ENCODE measurements at places on chromosomes 4 and X.

DNA sequence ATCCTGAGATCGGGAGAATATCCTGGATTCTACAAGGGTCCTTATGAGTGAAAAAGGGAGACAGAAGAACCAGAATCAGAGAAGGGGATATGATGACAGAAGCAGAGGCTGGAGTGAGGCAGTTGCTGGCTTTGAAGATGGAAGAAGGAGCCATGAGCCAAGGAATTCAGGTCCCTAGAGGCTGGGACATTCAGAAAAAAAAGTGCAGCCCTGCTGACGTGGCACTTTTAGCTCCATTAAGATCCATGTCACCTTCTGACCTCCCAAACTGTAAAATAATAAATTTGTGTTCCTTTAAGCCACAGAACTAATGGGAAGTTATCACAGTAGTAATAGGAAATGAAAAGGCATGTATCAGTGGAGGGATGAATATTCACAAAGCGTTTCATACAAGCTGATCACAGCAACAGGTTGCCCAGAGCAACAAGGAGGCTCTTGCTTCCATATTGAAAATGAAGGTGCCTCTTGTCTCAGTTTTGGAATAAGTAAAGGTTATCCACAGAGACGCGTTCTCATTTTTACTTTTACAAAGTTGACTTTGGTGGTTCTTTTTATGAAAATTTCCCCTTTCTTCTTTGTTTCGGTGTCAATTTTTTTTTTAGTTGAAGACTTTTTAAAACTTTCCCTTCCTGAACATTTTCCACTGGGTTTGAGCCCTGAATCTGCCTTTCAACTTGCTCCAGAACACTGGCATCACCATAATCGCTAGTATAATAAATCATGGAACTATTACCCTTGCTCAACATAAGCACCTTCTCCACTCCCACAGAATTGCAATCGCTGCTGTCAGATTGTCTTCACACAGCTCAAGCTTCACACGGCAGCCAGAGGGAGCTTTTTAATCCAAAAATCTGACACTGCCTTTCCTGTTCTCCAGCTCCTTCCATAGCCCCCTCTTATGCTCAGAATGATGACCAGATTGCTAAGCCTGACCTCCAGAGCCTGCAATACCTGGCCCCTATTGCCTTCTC lies 127.6 kb upstream of the RBPJ start:
- no peak for DNase-seq

DNA sequence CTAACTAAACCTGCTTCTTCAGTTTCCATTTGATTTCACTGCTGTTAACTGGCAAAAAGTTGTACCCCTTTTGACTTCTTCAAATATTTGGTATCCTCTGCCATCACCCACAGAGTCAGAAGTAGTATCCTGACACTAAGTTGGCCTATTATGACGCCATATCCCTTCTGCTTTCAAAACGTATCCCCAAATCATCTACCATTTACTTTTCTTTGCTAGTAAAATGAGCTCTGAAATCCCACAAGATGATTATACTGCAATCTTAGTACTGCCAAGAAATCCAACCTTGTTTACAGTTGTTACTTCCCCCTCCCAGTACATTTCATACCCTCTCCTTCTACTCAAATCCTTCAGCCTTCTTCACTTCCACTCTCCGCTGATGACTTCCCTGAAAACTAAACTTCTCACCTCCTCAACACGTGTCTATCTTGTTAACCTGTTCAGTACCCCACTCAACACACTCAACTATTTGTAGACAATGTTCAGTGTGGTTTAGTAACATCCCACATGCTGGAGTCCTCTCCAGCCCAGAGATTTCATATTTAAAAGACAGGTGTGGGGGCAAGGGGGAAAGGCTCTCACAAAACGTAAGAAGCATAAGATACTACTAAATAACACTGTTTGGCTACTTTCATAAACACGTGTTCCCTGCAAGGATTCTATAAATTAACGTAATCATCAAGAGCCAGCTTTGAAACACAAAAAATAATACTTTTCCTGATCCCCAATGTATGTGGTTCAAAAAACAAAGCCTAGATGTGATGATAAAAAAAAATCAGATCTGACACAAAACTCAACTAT lies 1.3 kb downstream of the NAF1 start:
- DNase-seq, result peak; percentile 34

DNA sequence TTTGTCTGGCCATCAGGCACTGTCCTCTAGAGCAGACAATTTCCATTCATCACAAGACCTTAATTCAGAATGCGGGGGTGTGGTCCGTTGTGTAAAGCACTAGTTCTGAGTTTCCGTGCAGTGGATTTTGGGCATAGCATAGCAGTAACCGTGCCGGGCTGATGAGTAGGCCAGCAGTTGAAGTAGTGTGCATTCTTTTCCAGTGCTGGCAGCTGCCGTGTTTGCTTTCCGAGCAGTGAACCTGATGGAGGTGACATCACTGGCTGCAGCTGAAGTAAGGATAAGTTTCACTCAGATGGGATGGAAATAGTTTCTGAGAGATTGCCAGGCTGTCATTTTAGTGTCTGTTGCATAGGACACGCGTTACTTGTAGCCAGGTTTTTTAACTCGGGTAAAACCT lies 107.0 kb upstream of the STIM2 start:
- DNase-seq, result no peak

GRCh38 chr4:151613290-151613689 lies 147.5 kb downstream of the GATB start:
- DNase-seq, result no peak

- no peak for DNase-seq
Observed at GRCh38 chrX:74449937-74450330, 28.6 kb downstream of the SLC16A2 start.

DNA sequence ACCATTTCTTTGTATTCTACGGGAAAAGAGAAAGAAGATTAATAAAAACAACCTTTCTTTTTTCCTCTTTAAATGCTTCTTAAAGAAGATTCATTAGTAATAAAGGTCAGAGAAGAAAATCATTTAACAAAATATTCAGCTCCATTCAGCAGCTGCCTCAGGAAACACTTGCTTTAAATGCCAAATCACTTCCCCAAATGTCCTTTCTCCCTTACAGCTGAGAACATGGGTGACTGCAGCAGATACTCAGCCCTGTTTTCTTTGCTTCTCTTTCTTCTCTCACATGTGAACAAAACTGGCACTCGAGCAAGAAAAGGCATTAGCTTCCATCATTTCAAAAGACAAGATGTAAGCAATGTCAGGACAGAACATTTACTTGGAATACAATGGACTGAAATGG lies 120.2 kb downstream of the INPP4B start:
- DNase-seq, result peak; percentile 27

DNA sequence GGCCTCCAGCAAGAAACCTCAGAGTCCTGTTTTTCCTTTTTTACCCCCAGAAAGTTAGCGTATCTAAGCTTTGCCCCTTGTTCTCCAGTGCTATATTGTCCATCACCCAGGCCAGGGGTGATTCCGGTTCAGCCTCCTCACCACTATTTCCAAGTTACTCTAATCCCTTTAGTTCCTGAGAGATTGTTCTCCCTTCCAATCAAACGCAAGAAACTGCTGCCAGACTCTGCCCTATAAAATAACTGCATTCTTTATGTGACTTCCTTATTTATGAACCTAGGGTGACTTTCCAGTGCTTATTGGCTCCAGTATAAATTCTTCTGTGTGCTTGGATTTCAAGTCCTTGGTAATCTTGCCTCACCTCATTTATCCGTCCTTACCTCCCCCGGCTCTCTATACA lies 65.7 kb downstream of the CLCN5 start:
- peak; percentile 1 for DNase-seq

GRCh38 chrX:48025561-48025960 lies 18.8 kb downstream of the SPACA5 start:
- peak; percentile 59 for DNase-seq

DNA sequence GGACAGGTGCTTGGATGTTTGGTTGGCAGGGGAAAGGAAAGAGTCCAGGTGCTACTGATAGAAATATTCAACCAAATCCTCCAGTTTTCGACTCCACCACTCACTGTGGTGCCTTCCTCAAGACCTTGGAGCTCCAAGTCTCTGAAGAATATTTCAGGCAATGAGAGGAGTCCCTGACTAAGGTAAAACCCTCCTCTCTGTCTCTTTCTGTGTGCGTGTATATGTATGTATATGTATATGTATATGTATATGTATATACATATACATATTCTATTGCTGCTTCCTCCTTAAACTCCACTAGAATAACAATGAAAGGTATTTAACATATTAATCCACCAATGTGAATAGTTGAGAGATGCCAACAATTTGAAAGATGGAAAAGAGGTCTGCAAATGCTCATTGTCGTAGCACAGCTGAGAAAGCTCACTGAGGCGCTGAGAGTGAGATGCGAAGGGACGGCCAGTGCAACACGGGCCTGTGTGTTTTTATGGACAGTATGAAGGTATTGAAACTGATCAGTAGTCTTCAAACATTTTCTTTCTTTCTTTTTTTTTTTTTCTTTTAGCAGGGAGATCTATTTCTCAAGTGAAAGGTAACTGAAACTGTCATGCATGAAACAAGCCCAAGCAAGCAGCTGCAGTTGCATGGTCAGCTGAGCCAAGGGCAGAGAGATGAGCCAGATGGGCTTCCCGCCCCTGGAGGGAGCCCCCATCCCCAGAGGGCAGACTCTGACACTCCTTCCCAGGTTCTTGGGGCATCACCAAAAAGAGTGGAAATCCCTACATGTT lies 41.1 kb upstream of the HS3ST1 start:
- DNase-seq, result no peak

DNA sequence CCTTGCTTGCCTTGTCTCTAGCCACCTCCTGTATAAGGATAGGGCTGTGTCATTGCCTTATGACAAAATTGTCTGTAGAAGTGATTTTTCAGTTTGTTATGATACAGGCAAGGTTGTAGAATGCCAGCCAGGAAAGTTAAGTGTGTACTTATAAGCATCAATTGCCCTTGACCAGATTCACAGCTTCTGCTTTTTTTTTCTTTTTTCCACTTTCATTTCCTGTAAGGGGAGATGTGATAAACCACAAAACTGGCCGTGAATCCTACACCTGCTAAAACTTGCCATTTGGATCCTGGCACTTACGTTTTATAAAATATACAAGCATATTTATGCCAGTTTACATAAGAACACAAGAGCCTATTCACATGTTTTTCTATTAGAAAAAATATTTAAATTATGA lies 35.0 kb upstream of the BMPR1B start:
- DNase-seq, result peak; percentile 15

- no peak for DNase-seq
Observed at GRCh38 chr4:3418029-3418762, 23.6 kb upstream of the HGFAC start.

DNA sequence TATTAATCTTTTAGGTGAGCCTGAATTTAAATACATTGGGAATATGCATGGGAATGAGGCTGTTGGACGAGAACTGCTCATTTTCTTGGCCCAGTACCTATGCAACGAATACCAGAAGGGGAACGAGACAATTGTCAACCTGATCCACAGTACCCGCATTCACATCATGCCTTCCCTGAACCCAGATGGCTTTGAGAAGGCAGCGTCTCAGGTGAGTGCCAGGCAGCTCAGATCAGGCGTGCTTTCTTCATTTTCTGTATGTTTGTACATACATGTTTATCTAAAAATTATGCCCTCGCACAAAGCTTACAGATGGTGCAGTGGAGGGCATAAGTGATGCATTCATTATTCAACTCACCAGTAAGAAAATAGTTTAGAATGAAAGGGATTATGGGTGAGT lies 85.6 kb downstream of the CPE start:
- no peak for DNase-seq

DNA sequence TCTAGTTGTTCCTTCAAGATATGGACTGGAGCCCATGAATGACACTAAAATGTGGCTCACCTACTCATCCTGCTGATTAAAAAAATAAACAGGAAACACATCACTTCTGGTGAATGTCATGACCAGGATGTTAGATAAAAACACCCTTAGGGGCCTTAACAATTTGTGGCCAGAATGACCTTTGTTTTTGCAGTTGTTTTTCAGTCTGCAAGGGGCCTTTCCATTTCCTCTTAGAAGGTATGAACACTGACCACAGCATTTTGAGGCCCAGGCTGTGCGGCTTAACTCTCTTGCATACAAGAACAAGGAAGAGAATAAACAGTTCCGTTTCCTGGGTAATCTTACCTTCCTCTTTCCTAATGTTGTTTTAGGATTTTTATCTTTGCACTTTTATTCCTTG lies 113.2 kb downstream of the IL1RAPL2 start:
- DNase-seq, result no peak

- DNase-seq, result no peak
Observed at GRCh38 chrX:150324035-150324728, 38.9 kb upstream of the MAMLD1 start.

- no peak for DNase-seq
Observed at GRCh38 chr4:54402880-54403480, 173.9 kb downstream of the PDGFRA start.

GRCh38 chrX:79065696-79066095 lies 78.8 kb upstream of the GPR174 start:
- peak; percentile 65 for DNase-seq

DNA sequence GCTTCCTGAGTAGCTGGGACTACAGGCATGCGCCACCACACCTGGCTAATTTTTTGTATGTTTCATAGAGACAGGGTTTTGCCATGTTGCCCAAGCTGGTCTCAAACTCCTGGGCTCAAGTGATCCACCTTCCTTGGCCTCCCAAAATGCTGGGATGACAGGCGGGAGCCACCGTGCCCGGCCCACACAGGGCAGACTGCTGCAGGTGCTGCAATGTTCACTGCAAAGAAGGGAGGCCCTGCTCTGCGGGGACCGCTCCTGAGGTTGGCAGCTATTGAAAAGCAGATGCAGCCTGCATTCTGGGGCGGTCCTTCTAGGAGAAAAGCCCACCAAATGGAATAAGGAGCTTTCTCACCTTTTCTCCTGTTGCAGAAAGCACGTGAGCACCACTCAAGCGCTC lies 5.0 kb downstream of the ARSD start:
- no peak for DNase-seq

GRCh38 chrX:153766098-153766817 lies 2.2 kb downstream of the PLXNB3 start:
- peak; percentile 63 for DNase-seq

DNA sequence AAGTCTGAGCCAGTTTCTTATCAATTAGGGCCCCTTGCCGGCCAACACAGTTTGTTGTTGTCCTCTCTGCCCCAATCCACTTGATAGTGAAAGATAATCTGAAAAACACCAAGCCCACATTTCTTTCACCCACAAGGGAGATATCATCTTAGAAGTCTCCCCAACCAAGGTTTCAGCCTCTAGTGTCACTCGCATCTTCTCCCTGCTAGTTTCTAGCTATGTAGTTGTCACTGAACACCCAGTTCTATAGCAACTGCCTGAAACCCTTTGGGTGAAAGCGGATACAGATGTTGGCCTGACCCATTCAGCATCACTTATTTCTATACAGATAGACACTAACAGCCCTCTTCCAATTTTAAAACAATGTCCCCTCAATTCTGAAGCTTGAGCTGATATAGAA lies 116.3 kb downstream of the BMP15 start:
- no peak for DNase-seq

DNA sequence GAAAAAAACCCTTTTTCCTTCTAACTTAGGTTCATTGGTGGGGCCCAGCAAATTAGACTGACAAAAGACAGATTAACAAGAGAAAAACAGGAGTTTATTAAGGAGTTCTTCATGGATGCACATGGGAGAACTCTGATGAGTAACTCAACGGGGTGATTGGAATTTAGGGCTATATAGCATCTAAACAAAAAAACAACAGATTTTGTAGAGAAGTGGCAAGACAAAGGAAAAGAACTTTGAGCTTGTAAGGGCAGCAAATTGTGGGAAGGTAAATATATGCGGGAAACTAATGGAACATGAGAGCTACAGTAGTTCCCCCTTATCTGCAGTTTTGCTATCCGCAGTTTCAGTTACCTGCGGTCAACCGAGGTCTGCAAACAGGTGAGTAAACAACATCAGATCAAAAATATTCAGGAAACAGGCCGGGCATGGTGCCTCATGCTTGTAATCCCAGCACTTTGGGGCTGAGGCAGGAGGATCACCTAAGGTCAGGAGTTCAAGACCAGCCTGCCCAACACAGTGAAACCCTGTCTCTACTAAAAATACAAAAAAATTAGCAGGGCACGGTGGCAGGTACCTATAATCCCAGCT lies 573.6 kb downstream of the ADGRL3 start:
- no peak for DNase-seq
